ENCODE measurements at places on chromosomes 7 and 10. TPM values are rescaled to one million over a fixed set of nuclear protein-coding genes. Genes with fewer than 3 reads are reported as not detected.

TMEM168 gene
- 23.4 TPM for total RNA-seq

HOXA11 gene
- total RNA-seq: not detected

CRPPA gene
- total RNA-seq: 4.4 TPM

GCK gene
- total RNA-seq: 3.9 TPM

KIF5B gene
- total RNA-seq: 91.2 TPM

BTAF1 gene
- total RNA-seq: 50.4 TPM

TDRD1 gene
- 0.25 TPM for total RNA-seq

NDUFB2 gene
- total RNA-seq: 38.4 TPM

PSD gene
- 99.6 TPM for total RNA-seq

CNTNAP2 gene
- 83.8 TPM for total RNA-seq

SPDYE5 gene
- not detected for total RNA-seq

NEURL1 gene
- total RNA-seq: 26.8 TPM

SCART1 gene
- total RNA-seq: 0.49 TPM

SPDYE8 gene
- 0.25 TPM for total RNA-seq

NSUN5 gene
- 11.6 TPM for total RNA-seq

TBL2 gene
- total RNA-seq: 33.9 TPM

CAV1 gene
- total RNA-seq: 16.7 TPM

GPR15LG gene
- not detected for total RNA-seq

SPDYE2 gene
- total RNA-seq: not detected

TMEM196 gene
- total RNA-seq: 12.0 TPM

RBM20 gene
- 0.74 TPM for total RNA-seq

ADAM22 gene
- 73.5 TPM for total RNA-seq

MYL10 gene
- not detected for total RNA-seq

CPEB3 gene
- total RNA-seq: 18.2 TPM

CYP17A1 gene
- total RNA-seq: not detected

HOGA1 gene
- total RNA-seq: 0.25 TPM

DPY19L1 gene
- total RNA-seq: 22.9 TPM

RBP3 gene
- not detected for total RNA-seq

NUPR2 gene
- total RNA-seq: not detected

ZNF37A gene
- 25.3 TPM for total RNA-seq

PARP12 gene
- 2.2 TPM for total RNA-seq

CISD1 gene
- 17.5 TPM for total RNA-seq

CHST3 gene
- 5.4 TPM for total RNA-seq

PON1 gene
- not detected for total RNA-seq

MET gene
- 1.7 TPM for total RNA-seq

PGAM2 gene
- total RNA-seq: 1.7 TPM

SNCG gene
- 0.98 TPM for total RNA-seq

RBP4 gene
- total RNA-seq: 5.9 TPM

SPOCK2 gene
- total RNA-seq: 25.8 TPM

TMEM178B gene
- 64.7 TPM for total RNA-seq

SYT15 gene
- total RNA-seq: 0.49 TPM
